ENCODE measurements at places on chromosomes 1 and 21.

DNA sequence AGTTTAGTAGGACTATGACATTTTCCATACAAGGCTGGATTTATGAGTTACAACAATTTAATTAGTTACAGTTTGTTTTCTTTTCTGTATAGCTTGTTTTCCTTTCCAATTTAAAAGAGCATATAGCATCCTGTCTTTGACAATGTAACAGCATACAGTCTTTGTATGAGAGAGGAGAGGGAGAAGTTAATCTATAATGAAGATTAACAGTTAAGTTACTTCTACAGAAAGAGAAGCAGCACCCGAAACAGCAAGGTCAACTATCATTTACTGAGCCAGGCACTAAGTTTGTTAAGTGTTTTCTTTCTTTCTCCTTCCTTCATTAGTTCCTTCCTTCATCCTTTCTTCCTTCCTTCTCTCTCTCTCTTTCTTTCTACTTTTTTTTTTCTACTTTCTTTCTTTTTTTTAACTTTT, 52.3 kb upstream of the RAB4A start:
- no peak for DNase-seq

GRCh38 chr1:153669606-153670005, 1.2 kb downstream of the ILF2 start:
- DNase-seq = no peak

- no peak for DNase-seq
Measured at GRCh38 chr1:50978144-50978851, 8.3 kb downstream of the CDKN2C start.

GRCh38 chr1:208154040-208154439, 90.1 kb downstream of the PLXNA2 start:
- no peak for DNase-seq

- no peak for DNase-seq
Measured at GRCh38 chr1:200990114-200990513, 33.4 kb downstream of the KIF21B start.

DNA sequence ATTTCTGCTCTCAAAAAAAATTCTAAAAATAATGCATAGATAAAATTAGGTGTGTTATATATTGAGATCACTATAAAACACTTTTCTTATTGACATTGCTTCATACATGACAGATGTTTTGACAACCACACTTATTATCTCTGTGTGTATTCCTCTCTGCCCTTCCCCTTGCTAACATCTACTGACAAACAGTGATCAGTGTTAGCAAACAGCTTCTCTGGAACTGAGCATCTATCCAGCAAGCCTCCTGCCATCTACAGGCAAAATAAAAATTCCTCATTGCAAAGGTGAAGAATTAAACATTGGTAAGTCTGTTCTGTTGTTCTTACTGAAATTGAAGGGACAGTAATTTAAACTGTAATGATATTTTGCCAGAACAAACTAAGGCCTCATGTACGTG, 2153.9 kb downstream of the NCAM2 start:
- DNase-seq = no peak

GRCh38 chr1:183995322-183996039, 42.0 kb downstream of the COLGALT2 start:
- no peak for DNase-seq

DNA sequence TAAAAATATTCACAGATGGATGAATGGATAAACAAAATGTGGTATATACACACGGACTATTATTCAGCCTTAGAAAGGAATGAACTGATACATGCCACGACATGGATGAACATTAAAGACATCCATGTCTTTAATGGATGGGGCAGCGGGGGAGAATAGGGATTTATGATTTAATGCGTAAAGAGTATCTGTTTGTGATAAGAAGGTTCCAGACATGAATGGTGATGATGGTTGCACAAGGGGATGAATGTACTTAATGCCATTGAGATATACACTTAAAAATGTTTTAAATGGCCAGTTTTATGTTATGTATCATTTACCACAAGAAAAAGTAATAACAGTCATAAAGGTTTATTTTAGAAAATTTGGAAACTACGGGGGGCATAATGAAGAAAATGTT, 108.6 kb upstream of the WLS start:
- no peak for DNase-seq
